ENCODE measurements at places on chromosomes 5 and 9.

GRCh38 chr9:105296877-105297287 is 52.4 kb downstream of the SLC44A1 start:
- DNase-seq = peak; percentile 74

DNA sequence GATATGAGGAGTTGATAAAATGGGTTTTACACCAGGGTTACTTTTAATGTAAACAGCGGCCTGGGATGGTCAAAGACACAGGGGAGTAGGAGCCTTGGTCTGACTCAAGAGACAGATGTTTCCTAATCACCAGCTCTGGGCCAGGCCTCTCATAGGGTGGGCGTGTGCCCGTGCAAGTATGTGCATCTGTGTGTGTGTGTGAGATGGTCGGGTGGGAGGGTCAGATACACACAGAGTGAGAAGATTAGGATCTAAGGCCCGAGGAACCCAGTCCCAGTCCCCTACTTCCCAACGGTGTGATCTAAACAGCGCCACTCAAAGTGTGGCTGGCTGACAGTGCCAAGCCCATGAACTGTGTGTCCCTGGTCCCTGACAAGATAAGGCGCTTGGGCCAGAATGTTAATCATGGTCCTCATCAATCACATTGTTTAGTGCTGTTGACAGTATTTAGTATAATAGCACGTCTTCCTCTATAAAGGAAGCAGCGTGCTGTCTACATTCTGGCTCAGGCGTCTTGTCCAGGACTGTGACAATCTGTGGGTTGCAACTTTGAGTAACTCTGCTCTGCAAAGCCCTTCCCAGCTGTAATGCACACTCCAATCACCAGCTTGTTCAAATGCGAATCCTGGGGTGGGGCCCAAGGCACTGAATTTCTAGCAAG is 173.7 kb downstream of the DAB2IP start:
- DNase-seq = no peak

GRCh38 chr9:130073373-130073772 is 19.7 kb downstream of the GPR107 start:
- no peak for DNase-seq

GRCh38 chr5:90590-91547 is 1.1 kb upstream of the PLEKHG4B start:
- DNase-seq = no peak

DNA sequence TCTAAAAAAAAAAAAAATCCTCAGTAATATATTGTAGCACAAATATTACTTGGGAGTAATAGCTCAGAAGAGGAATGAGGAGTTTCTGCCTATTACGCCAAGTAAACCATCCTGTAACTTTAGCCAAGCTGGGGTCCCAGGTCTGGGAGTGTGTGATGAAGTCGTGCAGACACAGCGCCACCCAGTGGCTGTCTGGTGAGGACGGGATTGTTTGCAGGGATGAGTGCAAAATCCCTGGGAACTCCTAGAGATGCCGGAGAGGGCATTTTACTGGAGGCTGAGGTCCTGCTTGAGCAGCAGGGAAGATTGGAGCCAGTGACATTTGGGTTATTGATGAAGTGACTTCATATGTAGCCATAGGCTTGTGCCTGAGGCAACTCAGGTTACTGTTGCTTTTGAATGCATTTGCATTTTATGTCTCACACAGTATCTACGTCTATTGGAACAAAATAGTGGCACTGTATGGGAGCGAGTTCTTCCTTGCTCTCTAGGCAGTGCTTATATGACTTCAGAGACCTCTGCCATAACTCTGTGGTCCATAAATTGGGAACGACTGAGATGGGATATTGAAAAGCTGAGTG is 72.8 kb downstream of the PSAT1 start:
- peak; percentile 81 for DNase-seq

DNA sequence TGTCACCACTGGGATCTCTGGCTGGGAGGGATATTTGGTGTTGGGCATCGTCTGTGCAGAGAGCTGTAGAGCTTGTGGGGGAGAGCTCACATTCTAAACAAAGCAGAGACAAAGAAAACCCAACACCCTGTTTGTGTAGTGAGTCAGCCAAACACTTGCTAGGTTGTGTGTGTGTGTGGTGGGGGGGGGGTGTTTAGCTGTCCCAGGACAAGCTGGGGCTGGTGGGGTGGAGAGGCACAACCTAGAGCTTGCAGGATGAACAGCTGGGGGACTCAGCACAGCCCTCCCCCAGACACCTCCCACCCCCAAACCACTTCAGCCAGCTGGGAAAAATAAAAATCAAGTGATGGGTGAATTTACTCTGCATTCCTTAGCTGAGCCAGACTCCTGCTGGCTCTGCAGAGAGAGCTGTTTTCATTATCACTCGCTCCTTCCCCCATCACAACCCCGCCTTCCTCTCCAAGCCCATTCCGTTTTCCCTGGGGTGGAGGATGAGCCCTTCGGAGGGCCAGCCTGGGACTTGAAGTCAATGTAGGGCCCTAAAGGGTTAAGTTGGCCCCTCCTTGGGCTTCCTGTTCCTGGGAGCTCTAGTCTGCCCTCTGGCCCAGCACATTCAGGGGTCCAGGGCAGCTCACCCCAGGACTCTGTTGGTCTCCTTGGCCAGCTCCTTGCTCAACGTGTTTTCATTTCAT is 2.6 kb downstream of the OLFML2A start:
- no peak for DNase-seq

GRCh38 chr9:86942281-86943200 is 4.8 kb downstream of the GAS1 start:
- DNase-seq = no peak

DNA sequence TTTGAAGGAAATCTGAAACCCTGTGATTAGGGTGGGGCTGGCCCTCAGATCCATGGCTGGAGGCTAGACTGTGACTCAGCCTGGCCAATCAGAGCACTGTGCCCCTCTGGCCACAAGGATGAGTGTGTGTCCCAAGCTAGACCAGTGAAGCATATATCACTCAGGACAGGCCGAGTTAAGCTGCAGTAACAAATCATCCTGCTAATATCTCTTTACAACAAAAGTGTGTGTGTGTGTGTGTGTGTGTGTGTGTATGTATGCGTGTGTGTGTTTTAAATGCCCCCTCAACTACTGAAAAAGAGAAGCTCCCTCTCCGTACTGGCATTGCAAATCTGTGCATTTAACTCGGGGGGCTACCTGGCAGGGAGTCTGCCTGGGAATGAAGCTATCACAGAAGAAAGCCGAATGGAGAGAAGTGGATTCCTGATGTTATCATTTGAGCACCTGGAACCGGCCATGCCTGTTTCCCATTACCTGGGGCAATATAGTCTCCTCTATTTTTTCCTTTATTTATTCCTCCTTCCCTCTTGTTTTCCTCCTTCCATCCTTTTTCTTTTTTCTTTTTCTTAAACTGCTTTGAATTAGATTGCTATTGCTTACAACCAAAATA is 25.6 kb downstream of the STC2 start:
- DNase-seq = no peak

DNA sequence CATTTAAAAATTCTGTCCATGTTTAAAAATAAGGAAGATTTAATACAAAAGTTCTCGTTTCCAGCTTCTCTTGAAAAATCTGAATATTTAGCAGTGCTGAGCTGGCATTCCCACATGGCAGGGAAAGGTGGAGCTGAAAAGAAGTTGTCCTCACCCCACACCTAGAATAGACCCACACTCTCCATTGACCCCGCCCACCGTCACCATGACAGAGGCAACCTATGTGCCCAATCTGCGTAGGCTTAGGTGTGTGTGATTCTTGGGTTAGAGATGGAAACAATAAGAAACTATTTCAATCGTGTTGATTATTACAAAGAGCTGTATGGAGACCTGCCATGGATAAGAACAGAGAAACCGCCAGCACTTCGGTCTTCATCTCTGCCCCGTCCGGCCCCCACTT is 8.9 kb upstream of the STK32A start:
- no peak for DNase-seq

GRCh38 chr5:159943326-159943725 is 27.0 kb downstream of the ADRA1B start:
- no peak for DNase-seq

DNA sequence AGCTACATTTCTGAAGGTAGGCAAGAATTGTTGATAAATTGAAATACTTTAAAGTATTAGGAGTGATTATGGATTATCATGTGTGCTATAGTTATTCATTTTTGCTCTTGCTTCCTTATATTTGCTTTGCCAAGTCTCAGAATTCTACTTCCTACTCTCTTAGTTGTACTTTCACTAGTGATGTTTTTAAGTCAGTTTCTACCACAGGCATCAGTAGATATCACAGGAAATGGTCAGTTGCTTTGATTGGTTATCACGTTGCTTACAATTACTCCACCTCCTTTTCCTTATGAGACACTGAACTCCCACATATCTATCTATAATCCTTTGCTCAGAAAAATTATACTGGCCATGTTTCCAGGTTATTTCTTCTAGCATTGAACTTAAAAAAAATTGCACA is 472.8 kb downstream of the DMRTA1 start:
- no peak for DNase-seq

DNA sequence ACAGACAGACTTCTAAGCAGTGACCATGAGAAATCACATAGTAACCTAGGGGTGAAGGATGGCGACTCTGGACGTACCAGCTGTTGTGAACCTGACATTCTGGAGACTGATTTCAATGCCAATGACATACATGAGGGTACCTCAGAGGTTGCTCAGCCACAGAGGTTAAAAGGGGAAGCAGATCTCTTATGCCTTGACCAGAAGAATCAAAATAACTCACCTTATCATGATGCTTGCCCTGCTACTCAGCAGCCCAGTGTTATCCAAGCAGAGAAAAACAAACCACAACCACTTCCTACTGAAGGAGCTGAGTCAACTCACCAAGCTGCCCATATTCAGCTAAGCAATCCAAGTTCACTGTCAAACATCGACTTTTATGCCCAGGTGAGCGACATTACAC is 38.0 kb upstream of the CCDC152 start:
- no peak for DNase-seq

DNA sequence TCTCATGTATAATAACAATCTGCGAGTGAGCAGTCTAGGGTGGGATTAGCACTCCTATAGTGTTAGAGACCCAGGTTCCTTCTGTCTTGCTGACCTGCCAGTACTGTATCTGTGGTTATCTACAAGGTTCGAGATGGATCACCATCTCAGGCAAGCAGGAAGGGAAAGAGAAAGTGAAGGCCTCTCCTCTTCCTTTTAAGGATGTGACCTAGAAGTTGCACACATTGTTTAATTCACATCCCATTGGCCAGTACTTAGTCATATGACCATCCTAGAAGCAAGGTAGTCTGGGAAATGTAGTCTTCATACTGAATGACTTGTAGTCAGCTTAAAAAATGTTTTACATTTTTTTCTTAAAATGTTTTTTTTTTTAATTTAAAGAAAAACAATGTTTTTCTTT is 168.6 kb downstream of the CARTPT start:
- no peak for DNase-seq

Data from hippocampal formation (tissue), 2 donors.